Activated CD4-positive, alpha-beta T cell treated with anti-CD3 and anti-CD28 coated beads, Interleukin-2, amount 10 ng/mL, durations not matched to agents 7 days and 5 days (primary cell): ENCODE measurements at places on chromosomes 5 and 9. TPM values are rescaled to one million over a fixed set of nuclear protein-coding genes. Genes with fewer than 3 reads are reported as not detected.

The CARTPT gene
- not detected for total RNA-seq

DNA sequence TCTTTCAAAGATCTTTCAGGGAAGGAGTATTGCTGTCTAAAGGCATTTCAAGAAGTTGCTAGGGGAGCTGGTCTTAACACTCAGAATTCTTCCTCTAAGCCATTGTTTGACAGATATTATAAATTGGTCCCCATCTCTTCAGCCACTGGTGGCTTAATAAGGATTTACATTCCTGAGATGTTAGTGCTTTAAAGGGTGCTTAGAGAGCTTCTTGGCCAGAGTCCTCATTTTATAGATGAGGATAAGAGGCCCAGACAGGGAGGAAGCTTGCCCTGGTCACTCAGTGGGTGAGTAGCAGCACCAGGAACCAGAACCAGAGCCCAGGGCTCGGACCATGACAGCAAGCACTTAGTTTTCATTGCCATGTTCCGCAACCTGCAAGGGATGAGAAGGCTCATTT lies 53.2 kb downstream of the GALNT10 start:
- no peak for DNase-seq

DNA sequence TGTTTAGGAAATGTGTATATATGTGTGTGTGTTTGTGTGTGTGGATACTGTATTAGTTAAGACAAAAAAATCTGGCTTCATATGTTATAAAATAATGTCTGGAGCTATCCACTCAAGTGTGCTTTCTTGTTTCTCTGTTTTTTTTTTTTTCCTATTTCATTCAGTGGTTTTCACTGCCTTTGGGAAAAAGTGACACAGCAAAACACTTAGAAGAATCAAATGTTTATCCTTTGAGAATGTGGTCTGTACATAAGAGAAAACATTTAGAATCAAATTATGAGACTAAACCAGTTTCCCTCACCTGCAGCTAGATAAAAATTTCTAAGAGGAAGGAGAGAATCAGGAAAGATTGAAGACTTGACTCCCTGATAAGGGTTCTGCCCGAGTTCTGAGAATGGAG lies 8.1 kb downstream of the TMC1 start:
- no peak for DNase-seq

GRCh38 chr9:88579050-88579715 lies 44.2 kb downstream of the NXNL2 start:
- no peak for DNase-seq

The PCDHA8 gene
- not detected for total RNA-seq

DNA sequence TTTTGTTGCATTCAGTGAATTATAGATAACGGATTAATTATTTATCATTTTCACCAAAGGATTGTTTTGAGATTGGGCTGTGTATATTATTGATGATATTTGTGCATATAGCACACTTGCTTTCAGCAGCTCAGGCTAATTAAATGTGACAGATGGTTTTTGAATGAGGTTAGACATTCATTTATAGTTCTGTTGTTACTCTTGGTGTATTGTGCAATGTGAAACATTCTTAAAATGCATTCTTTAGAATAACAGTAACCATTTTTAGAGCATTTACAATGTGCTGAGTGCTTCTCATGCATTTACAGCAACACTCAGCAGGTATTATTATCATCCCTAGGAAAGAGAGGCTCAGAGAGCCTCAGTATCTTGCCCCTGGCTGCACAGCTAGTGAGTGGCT lies 23.8 kb downstream of the NANS start:
- DNase-seq, result no peak

GRCh38 chr9:27340961-27341511 lies 44.1 kb upstream of the EQTN start:
- DNase-seq, result no peak

DNA sequence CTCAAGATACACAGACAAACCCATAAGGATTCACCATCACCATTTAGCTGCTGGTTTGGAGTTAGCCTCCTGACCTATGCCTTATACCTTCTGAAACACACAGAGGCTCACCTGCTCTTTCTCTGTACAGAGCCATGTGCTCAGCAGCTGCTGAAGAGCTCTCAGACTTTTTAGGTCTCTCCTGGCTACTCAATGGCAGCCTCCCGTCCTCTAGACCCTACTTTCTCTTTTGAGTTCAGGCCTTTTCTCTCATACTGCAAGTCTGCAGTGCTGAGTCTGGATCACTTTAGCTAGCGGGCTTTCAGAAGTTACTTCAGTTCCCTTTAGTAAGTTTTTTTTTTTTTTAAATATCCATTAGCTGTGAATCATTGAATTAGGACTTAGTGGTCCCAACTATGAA lies 25.7 kb downstream of the LVRN start:
- no peak for DNase-seq
